Stimulated activated CD8-positive, alpha-beta memory T cell treated with anti-CD3 and anti-CD28 coated beads, Interleukin-12 subunit alpha, Interleukin-12 subunit beta, amount 100 ng/mL, for 4 hours (primary cell): ENCODE measurements at places on chromosomes 11 and 22.

GRCh38 chr22:24975813-24976341 lies 23.4 kb downstream of the KIAA1671 start:
- no peak for DNase-seq

- DNase-seq, result no peak
Observed at GRCh38 chr22:36904260-36904880, 9.1 kb upstream of the CSF2RB start.

- no peak for DNase-seq
Observed at GRCh38 chr11:100878474-100878873, 191.4 kb downstream of the ARHGAP42 start.

GRCh38 chr11:47348859-47349258 lies 3.6 kb downstream of the MYBPC3 start:
- DNase-seq, result no peak

DNA sequence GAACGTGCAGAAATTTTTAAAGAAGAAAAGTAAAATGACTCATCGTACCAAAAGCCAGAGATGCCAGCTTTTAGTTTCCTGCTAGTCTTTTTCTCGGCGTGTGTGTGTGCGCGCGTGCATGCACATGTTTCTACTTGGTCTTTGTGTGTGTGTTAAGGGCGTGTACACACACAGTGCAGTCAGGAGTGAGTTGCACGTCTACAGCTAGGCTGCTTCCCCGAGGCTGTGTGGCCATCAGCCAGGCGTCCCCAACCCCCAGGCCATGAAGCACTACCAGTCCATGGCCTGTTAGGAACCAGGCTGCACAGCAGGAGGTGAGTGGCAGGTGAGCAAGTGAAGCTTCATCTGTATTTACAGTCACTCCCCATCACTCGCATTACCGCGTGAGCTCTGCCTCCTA lies 36.4 kb downstream of the KCNQ1 start:
- DNase-seq, result no peak

DNA sequence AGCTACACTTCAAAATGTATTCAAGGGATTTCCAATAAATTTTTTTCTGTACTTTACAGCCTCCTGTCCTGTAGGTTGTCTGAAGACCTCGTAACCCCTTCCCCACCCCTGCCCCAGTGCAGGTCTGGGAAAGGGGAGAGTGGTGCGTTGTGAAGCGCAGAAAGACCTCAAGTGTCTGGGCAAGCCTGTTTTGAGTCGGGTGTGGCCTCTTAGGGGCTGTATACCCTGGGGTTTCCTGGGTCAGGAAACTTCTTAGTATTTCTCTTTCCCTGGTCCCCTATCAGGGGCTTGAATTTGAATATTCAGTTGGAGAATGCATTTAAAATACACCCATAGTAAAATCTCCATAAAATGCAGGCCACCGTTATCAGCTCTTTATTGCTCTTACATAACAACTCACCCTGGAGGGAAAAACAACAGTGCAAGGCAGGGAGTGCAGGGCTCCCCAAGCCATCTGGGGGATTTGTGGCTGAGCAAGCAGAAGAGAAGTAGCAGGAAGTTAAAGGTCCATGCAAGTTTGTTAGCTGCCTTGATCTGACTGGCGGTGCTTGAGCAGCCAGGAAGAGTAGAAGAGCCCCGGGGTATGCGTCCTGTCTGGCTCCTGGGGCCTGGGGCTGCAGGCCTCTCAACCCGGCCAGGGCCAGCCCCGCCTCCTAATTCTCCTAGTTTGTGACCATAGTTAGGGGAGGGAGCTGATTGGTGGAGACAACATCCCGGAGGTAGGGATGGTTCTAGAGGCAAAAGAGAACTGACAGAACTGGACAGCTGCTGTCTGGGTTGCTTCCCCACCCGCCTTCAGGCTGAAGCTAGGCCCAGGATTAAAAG lies 25.7 kb downstream of the ARHGAP1 start:
- no peak for DNase-seq

DNA sequence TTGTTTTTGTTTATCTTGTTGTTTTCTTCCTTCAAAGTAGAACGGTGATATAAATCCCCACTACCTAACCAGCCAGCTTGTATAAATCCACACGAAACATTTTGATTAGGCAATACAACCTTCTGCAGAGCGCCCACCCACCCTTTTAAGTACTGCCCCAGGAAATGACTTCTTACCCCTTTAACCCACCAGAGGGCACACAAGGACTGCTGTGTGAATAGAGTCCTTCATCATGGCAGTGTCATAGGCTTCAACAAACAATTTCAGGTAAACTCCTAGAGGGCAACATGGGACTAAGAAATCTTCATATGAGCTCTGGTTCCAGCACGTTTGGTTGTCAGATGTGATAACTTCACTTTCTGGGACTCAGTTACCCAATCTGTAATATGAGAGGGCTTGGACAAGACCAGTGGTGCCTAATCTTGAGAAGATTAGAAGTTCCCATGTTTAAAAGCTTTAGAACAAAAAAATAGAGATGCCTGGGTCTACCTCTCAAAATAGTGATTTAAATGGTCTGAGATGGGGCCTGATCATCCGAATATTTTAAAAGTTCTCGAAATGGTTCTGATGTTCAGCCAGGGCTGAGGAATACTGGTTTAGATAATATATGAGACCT lies 56.1 kb downstream of the PIWIL4 start:
- DNase-seq, result no peak

GRCh38 chr22:46280999-46281623 lies 13.3 kb downstream of the TTC38 start:
- no peak for DNase-seq

DNA sequence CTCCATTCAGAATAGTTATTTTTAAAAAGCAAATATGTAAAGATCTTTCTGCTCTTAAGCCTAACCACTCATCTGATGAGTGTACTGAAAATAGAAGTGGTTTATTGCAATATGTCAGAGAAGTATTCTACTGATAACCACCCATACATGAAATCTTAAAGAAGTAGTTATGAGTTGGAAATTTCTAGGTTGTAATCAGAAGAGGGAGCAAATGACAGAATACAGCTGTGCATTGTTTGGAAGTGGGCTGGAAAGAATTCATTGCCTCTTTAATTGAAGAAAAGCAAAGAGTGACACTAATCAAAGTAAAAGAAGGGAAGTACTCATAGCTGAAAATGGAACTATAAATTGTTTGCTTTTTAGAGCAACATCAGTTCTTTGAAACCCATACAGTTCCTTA lies 39.4 kb downstream of the FDX1 start:
- no peak for DNase-seq

- DNase-seq, result no peak
Observed at GRCh38 chr22:25987948-25988347, 181.3 kb upstream of the SEZ6L start.

DNA sequence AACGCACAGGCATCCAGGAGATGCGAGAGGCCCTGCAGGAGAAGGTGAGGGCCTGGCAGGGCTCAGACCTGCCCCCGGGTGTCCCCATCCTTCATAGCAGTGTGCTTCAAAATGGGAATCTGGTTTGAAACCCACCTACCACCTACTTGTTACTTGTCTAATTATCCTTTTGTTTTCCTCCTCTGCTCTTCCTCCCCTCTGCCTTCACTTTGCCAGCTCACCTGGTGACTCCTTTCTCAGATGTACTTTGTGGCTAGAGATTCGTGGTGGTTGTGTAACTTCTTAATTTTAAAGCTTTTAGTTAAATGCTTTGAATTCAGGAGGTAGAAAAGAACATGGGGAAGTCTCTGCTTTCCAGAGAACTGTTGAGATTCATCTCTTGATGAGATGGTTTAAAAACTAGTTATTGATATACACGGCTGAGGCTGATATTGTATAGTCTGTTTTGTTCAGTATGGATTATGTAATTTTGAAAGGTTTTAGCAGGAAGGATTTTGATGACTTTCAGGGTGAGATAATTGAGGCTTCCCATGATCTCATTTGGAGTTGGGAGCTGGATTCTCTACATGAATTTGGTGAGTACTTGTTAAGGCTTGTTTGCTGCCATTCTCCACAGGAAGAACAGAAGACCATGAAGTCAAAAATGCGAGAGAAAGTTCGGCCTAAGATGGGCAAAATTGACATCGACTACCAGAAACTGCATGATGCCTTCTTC lies 8.0 kb downstream of the SF3B2 start:
- no peak for DNase-seq

GRCh38 chr11:64742087-64742888 lies 1.7 kb downstream of the RASGRP2 start:
- DNase-seq, result no peak

DNA sequence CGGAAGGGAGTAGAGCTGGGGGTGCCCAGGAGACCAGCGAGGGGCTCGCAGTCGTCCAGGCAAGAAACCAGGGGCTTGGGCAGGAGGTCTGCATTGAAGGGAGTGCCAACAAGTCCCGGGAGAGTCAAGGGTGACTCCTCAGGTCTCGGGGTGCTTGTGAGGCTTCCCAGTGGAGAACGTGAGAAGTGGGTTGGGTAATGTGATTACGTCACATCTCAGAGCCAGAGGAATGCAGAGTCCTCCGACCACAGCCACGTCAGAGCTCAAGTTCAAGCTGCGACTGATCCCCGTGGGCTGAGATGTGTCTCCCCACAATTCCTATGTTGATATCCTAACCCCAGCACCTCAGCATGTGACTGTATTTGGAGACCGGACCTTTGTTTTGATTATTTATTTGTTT lies 89.7 kb upstream of the SHANK2 start:
- DNase-seq, result no peak

DNA sequence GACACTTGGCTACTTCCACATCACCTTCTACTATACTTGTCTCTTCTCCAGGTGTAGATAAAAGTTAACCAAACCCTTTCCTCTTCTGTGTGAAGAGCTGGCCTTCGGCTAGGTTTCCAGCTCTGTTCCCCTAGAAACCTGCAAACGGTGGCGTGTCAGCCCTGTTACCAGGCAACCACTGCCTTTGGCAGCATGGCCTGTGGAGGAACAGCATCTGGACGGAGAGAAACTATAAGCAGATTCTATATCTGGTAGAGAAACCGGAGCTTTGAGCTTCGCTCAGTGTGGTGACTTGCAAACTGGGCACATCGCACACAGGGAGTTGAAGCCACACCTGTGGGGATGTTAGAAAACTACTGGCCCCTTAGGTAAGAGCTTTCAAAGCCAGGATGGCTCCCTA lies 35.9 kb downstream of the ARAP1 start:
- DNase-seq, result no peak

GRCh38 chr11:122131126-122131525 lies 15.1 kb upstream of the BLID start:
- DNase-seq, result no peak

- DNase-seq, result no peak
Observed at GRCh38 chr11:100354736-100355135, 332.4 kb upstream of the ARHGAP42 start.

GRCh38 chr11:75907906-75908527 lies 93.0 kb downstream of the UVRAG start:
- no peak for DNase-seq

DNA sequence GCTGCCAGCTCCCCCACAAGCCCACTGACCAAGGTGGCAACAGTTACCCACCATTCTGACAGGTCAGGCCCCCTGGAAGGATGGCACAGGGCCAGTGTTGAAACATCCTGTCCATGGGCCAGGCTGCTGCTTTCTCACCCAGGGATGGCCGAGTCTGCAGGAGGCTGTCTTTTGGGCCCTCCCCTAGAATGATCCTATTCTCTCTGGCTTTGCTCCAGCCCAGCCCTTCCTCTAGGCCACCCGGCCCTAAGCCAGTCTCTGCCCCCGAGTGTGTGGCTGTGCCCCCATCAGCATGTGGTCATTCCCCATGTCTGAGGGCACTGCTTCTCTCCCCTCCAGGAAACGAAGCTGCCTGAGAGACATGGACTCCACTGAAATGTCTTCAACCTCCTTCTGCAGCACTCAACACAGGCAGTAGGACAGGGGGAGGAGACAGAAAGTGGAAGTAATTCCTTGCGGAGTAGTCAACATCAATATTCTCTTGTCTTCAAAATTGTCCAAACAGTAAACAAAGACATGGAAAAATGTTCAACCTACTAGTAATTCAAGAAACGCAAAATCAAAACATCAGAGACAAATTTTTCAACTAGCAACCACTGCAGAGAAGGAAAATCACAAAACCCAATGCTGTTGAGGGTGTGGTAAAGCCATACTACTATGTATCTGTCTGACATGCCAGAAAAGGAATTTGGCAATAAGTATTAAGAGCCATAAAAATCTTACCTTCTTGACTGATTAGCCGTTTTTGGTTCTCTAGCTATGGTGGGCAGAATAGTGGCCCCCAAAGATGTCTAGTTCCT lies 5.1 kb upstream of the SCARF2 start:
- no peak for DNase-seq

DNA sequence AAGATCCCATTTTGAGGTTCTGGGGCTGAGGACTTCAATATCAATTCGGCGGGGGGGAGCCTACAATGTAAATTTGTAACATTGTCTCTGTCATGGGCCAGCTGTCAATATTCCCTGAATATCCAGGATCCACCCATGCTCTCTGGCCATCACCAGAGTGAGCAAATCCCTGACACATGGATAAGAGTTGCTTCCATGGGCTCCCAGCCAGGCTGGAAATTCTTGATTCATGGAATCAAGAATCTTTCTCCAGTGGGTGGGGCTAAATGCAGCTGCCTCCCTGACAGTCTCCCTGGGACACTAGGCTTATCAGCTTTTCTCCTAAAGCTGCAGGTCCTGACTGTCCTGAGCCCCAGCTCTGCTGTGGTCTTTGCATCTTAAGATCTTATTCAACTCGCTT lies 86.9 kb upstream of the IGLL5 start:
- DNase-seq, result no peak

DNA sequence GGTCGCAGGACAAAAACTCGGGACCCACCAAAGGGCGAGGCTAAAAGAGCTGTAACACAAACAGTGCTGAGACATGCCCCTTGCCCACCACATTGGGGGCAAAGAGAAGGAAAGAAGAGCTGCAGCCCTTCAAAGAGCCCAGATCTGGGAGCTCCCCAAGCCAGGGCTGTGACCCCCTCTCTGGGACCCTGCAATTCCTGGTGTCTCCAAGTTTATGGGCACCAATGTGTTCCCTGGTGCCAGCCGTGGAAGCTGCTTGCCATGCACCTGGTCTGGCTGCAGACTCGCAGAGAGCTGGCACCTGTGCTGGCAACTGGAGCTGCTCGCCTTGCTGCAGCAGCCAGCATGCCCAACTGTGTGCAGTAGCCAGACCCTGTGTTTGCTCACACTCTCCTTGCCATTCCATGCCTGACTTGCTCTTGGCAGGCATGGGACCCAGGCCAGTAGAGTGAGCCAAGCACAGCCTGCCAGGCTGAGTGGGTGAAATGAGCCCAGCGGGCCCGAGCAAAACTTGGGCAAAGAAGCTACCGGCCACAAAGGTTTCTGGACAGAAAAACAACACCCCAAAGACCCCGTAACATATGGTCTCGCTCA lies 16.0 kb downstream of the RRP8 start:
- DNase-seq, result no peak

GRCh38 chr11:42521994-42522393 lies 789.8 kb upstream of the API5 start:
- no peak for DNase-seq

- no peak for DNase-seq
Observed at GRCh38 chr11:114953039-114953438, 274.7 kb downstream of the NXPE2 start.

- no peak for DNase-seq
Observed at GRCh38 chr11:706957-707816, 1.2 kb downstream of the EPS8L2 start.
